Stimulated activated CD4-positive, alpha-beta T cell treated with anti-CD3 and anti-CD28 coated beads, Interleukin-4, amount 100 ng/mL, for 24 hours (primary cell): ENCODE measurements at places on chromosomes 4 and X.

- DNase-seq, result no peak
Measured at GRCh38 chr4:2803624-2804448, 11.0 kb downstream of the SH3BP2 start.

DNA sequence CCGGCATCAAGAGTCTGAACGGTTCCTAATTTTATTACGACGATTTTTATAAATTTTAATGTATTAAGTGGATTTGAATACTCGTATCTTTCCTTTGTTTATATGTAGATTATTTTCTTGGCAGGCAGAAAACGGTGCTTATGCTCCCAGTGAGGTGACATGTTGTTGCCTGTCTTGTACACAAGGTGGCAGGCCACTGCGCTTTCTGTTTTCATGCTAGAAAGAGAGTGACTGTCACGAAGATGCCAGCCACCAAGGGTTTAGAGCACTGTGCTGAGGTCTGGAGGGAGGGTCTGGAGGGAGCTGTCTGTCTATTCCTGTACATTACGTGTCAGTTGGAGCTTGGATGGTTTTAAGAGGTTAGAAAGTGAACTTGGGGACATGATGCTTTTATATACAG lies 87.7 kb downstream of the SHROOM2 start:
- DNase-seq, result peak; percentile 44

- no peak for DNase-seq
Measured at GRCh38 chr4:153082322-153083301, 121.6 kb upstream of the TRIM2 start.

GRCh38 chr4:3046162-3046561 lies 28.2 kb downstream of the HTT-AS start:
- DNase-seq, result no peak

GRCh38 chrX:11600578-11600977 lies 65.1 kb downstream of the ARHGAP6 start:
- no peak for DNase-seq

- DNase-seq, result no peak
Measured at GRCh38 chr4:26360273-26360672, 39.5 kb downstream of the RBPJ start.

DNA sequence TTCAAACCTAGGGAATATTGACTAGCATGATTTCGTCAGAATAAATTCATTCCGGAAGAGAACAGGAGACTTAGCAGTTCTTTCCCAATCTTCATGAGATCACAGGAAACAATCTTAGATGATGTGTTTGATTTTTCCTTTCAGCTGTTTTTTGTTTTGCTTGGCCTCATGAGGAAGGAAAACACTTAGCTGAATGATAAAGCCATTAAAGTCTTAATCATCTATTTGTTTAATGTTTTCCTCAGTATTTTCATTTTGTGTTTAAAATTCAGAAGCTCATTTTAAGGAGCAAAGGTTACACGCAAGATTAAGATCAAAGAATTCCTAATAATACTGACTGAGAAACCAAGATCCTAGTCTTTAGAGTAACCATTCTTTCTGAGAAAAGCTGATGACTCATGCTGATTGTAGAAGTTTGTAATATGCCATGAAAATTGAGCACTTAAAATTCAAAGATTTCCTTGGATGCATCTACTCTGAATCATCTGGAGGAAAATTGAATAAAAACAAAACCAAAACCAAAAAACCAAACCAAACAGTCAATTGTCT lies 15.4 kb upstream of the TBC1D19 start:
- DNase-seq, result no peak

GRCh38 chrX:136304493-136304892 lies 3.7 kb downstream of the ADGRG4 start:
- no peak for DNase-seq

- no peak for DNase-seq
Measured at GRCh38 chrX:8010105-8010504, 82.9 kb upstream of the PNPLA4 start.

DNA sequence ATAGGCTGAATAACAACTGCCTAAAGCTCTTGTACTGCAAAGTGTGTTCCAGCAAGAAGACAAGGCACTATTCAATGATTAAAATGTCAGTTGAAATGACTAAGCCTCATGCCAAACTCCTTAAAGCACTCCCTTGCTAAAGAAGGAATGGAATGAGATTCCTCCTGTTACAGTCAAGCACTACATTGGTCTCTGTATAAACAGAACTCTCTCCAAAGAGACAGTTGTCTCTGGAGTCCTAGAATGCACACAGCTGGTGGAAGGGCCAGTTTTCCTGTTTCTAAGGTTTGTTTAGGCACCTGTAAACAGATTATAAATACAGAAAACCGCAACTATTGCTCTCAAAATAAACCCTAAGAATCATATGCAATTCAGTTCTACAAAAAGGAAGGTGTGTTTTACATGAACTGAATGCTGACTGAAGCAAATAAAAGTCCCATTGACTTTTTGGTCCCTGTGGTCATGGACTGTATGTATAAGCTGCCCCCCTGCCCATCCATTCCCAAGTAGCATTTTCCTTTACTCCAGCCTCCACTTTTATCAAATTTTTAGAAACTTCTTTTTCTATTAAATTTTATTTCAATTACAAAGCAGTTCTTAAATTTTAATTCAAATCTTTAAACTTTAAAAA lies 47.0 kb downstream of the FAT1 start:
- DNase-seq, result no peak

- no peak for DNase-seq
Measured at GRCh38 chrX:57951666-57952319, 41.5 kb upstream of the ZXDA start.
